ENCODE measurements at places on chromosomes 3 and 15.

DNA sequence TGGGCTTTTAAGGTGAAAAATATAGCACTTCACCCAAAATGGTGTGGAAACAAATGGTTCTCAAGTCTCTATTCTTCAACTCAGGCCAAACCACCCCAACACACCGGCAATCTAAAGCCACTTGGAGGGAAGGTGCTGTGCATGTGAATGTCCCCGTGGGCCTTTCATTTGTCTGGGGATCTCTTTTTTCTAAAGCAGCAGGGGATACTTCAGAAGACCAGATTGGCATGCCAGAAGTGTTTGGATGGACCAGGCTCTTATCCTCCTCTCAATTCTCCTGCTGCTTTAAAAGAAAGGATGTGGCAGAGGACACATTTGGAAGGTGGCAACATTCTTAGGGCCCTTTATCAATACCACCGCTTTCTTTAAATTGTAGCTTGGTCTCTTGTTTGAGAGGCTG lies 193.1 kb downstream of the MEIS2 start:
- DNase-seq = no peak

- no peak for DNase-seq
These were observed 101.5 kb upstream of the UBE2E1 start for GRCh38 chr3:23704298-23704697.

DNA sequence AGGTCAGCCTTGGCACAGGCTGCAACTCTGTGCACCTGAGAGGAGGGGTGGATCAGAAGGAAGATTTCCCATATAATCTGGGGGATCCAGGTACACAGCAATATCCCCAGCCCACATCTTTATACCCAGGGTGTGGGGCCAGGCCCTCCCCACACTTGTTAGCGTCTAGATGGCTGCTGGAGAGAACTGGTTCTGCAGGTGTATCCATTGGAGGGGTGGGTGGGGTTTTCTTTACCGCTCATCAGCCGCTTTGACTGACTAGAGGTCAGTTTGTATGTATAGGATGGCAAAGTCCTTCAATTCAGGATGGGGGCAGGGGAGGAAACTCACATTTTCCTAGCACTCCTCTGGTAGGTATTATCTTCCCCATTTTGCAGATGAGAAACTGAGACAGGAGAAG lies 92.5 kb downstream of the IL20RB start:
- no peak for DNase-seq

- no peak for DNase-seq
These were observed 318.1 kb downstream of the FOXP1 start for GRCh38 chr3:71265365-71265915.

- no peak for DNase-seq
These were observed 79.4 kb downstream of the SNTN start for GRCh38 chr3:63731866-63732265.

DNA sequence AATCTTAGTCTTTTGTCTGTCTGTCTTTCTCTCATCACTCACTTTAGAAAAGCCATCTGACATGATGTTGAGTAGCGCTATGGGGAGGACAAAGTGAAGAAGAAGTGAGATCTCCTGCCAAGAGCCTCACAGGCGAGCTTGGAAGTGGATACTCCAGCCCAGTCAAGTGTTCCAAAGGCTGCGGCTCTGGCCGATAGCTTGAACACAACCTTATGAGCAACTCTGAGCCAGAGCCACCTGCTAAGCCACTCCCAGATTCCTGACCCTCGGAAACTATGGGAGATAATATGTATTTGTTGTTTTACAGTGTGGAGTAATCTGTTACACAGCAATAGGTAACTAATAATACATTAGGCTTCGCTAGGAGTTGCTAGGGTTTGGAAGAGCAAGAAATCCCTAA lies 76.2 kb downstream of the MB21D2 start:
- DNase-seq = no peak

DNA sequence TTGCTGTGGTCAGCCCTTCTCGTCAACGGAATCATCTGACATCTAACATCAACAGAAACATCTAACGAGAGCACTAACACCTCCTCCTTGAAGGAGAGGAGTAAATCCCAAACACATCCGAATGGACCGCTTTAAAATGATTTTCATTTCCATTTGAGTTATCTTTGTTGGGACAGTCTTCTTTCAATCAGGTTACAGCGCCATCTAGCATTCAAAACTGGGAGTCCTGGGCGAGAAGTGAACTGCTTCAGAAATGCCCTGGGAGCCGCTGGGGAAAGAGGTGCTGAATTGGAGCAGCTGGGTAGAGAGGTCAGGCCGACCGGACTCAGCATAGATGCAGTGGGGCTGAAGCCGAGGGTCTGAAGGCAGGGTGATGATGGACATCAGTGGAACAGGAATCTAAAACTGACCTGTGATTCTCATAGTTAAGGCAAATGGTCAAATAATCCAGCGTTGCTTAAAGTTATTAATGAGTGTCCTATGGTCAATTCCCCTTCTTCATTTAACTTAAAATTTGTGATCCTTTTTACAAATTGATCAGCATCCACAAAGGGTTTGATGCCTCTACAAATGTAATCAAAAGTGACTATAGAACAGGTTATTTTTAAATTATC lies 170.0 kb upstream of the NDN start:
- DNase-seq = peak; percentile 44

- DNase-seq = no peak
These were observed 148.9 kb downstream of the ROBO1 start for GRCh38 chr3:79618883-79619282.

- DNase-seq = no peak
These were observed 412.8 kb upstream of the WNT5A start for GRCh38 chr3:55899887-55900286.

- DNase-seq = no peak
These were observed 17.8 kb upstream of the HDGFL3 start for GRCh38 chr15:83225449-83225848.

DNA sequence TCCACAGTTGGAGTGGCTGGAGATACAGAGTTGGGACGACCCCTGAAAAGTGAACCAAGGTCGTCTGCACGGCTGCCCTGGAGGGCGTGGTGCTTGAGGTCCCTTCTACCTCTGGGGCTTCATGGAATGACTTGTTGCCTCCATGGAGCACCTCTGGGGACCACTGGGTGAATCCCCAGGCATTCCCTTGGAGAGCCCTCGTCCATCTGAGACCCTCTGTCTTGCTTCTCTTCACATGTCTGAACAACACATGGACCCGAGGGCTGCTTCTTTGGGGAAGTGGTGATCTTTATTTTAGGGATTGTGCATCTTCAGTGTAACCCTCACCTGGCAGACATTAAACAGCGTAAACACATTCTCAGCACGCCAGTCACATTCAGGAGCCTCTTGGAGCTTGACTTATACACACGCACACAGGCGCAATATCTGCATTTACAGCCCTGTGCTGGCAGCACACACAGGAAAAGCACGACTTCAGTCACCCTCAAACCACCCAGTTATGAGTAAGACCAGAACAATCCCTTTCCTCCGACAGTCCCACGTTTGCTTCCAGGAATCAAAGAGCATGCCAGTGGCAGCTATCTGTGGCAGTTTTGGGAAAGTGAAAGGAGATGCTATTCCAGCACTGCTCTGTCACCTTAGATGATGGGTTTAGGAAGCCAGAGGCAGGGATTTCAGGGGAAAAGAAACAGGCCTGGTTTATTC lies 12.6 kb downstream of the FAM107A start:
- DNase-seq = no peak

GRCh38 chr15:100517846-100518245 lies 10.9 kb downstream of the CERS3 start:
- no peak for DNase-seq

DNA sequence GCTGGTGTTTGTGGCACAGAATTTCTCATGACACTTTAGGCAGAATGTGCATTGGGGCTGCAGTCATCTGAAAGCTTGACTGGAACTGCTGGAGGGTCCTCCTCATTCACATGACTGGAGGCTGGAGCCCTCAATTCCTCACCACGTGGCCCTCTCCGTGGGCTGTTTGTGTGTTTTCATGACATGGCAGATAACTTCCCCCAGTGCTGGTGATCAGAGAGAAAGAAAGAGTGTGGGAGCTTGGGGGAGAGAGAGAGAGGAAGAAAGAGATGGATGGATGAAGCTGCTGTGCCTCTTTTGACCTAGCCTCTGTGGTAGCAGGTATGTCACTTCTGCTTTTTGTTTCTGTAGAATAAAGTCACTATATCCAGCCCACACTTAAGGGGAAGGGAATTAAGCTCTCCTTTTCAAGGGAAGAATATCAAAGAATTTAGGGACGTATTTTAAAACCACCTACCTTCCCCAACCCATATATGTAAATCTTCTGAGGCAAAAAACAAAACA lies 169.6 kb upstream of the IL12A start:
- no peak for DNase-seq

- peak; percentile 46 for DNase-seq
These were observed 13.7 kb downstream of the CAND2 start for GRCh38 chr3:12810013-12810780.

- DNase-seq = no peak
These were observed 49.2 kb upstream of the MAP3K13 start for GRCh38 chr3:185313693-185314246.

GRCh38 chr3:138082085-138082991 lies 33.1 kb downstream of the DZIP1L start:
- DNase-seq = no peak

- DNase-seq = no peak
These were observed 47.0 kb downstream of the OXNAD1 start for GRCh38 chr3:16311960-16312451.

Measured in NCI-H1048 (cell line).